ENCODE measurements at places on chromosomes 5 and 9.
A peak's percentile ranks its signal among the peaks of the same experiment; 100 is the strongest.

- no peak for DNase-seq
These were observed 296.3 kb downstream of the ADAMTS6 start for GRCh38 chr5:65185468-65185867.

GRCh38 chr9:134178394-134178767 lies 14.0 kb upstream of the RNU6ATAC start:
- no peak for DNase-seq

- no peak for DNase-seq
These were observed 69.0 kb downstream of the TSPAN17 start for GRCh38 chr5:176716320-176716719.

DNA sequence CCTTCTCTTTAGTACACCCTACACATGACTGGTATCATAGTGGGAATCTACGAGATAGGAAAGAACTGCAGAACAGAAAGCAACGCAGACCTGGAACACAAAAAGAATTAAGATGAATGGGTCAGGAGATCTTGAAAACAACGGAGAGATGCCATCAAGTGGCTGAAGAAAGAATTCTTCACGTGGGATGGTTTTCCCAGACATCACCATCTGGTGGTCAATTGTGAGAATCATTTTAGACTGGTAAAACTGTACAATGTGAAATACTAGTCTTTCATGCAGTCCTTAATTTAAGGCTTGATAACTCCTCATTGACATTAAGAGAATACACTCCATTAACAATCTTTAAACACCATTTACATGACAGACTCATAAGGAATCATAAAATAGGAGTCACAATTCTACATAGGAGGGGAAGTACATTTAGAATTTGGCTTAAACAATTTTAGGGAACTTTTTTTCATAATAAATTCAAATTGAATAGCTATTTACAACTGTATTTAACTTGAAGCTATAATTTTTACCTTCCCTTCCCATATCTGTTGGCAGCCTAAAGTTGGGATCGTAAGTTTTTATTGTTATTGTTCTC lies 128.4 kb upstream of the TRPM3 start:
- peak; percentile 62 for DNase-seq

DNA sequence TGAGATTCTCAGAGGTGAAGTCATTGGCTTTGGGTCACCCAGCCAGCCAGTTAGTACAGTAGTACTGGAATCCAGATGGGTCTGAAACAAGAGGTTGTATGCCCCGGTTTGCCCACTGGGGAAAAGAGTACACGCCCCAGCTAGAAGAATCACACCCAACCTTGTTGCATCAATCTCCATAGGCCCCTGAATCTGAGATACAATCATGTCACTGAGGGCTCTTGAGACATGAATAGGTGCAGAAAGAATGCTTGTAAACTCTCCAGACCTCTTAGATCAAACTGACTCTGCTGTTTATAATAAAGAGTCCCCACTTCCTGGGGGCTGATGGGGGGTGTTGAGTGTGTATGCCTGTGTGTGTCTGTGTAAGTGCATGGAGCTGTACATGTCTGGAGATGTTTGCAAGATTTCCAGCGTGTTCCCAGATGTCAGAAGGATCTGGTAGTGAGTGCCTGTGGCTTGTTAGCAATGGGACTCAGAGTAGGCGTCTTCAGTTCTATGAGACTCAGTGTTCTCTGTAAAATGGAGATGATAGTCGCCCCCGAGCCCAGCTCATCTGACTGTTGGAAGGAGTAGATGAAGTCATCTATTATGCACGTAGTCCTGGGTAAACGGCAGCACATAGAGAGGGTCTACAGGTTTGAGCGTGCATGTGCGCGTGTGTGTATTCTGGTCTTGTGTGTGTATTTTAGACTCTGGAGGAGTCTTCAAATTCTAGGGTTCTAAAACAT lies 48.2 kb downstream of the COL27A1 start:
- no peak for DNase-seq

Data from NT2/D1 (cell line).